ENCODE measurements at places on chromosomes 5 and 9.

DNA sequence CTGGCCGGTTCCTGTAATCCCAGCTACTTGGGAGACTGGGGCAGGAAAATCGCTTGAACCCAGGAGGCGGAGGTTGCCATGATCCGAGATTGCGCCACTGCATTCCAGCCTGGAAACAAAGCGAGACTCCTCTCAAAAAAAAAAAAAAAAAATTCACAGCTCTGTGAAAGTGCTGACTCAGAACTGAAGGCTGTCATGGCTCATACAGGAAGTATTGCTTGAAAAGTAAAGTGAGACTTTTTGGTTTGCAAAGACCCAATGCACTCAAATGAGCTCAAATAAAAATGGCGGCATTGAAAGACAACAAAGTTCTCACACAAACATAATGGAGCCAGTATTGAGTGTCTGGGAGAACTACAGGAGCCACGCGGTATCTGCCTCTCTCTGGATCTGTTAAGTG lies 202.1 kb downstream of the FBXL7 start:
- no peak for DNase-seq

DNA sequence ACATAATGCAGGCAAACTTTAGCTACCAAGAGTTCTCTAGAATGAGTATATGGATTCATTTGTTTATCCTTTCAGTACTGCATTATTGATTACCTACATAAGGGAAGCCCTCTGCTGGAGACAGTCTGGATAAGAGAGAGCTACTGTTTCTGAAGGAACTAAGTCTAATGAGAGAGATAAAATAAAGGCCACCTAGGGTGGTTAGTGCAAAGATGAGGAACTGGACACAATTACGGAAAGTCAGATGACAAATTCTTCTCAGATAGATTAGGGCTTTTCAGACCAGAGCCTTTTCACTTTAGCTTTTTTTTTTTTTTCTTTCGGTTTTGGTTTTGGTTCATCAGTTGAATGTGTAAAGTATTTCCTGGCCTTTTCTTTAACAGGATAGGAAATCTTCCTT lies 31.3 kb downstream of the ISOC1 start:
- DNase-seq, result no peak

- DNase-seq, result peak; percentile 33
Observed at GRCh38 chr9:108813951-108814601, 41.7 kb downstream of the ACTL7B start.

GRCh38 chr9:74942801-74943200 lies 9.9 kb downstream of the C9orf40 start:
- no peak for DNase-seq

DNA sequence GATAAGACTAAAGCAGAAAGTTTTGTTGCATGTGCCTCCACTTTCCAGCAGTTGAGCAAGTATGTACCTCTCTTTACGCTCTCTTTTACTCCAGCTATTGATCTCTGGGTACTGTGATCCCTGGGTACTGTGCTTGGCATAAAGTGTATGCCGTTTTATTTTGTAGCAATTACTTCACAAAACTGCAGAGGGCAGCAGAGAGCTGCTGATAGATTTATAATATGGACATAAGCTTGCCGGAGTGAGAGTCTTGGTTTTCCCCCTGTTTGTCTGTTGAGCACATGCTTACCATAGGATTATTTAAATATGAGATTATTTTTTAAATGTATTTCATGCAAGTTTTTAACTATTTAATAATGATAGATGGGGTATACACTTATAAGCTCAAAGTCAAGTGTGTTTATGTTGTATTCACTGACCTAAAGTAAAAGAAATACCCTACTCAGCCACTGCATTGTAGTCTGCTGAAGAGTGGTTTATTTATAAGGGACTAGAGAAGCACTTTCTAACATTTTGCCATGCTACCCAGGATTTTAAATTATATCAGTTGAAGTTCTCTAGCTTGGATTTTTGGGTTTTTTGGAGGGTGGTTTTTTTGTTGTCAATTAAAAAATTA lies 13.0 kb downstream of the TTC1 start:
- DNase-seq, result peak; percentile 45

DNA sequence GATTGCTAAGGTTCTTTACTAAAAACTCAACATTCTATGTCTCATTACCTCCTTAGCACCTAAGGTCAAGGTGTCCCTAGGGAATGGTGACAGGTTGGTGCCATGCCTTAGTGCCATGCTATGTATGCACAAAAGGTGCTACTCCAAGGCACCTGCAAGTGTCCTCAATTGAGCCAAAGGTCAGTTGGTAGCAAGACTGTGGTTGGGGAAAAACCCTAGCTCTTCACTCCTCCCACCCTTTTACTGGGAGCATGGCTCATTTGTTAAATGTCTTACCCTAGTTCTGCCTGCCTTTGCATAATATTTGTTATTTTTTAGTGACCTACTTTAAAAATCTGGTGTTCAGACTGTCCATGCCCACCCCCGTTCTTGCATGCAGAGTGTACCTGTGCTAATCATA lies 17.0 kb downstream of the ACO1 start:
- no peak for DNase-seq
